ENCODE measurements at places on chromosomes 2 and 18.
A peak's percentile ranks its signal among the peaks of the same experiment; 100 is the strongest.

DNA sequence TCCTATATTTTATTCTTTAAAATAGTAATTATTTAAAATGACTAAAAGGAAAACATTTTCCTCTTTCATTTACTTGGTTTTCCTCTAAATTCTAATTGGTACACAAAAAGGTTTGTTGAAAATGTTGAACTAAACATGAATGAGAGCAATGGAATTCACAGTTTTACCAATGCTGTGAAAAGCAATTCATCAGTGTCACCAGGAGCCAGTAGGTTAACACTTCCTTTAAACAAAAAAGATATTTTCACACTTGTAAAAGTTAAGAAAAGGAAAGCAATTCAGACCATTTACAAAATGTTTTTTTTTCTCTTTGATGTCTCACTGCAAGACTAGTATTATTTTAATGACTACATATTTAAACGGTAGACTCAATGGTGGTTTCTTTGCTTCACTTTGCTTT, 341.6 kb downstream of the RIT2 start:
- no peak for DNase-seq

DNA sequence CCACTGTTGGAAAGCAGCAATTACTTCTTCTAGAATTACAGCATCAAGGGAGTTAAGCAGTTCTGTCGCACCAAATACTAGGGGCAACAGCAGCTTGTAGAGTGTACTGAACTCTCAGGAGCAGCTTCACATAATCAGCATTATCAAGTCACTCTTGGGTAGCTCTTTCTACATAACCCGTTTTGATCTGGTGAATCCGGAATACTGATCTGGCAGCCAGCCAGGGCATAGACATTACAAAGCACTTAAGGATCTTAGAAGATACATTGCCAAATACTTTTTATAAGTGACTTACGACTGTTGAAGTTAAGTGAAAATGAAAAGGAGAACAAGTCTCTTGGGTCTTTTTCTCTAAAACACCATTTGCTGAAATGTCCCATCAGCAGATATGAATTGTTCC, 73.2 kb upstream of the NETO1 start:
- DNase-seq: no peak

GRCh38 chr2:3823748-3824147, 120.4 kb downstream of the DCDC2C start:
- no peak for DNase-seq

- DNase-seq: no peak
Measured at GRCh38 chr18:11871501-11871900, 20.3 kb downstream of the CHMP1B start.

DNA sequence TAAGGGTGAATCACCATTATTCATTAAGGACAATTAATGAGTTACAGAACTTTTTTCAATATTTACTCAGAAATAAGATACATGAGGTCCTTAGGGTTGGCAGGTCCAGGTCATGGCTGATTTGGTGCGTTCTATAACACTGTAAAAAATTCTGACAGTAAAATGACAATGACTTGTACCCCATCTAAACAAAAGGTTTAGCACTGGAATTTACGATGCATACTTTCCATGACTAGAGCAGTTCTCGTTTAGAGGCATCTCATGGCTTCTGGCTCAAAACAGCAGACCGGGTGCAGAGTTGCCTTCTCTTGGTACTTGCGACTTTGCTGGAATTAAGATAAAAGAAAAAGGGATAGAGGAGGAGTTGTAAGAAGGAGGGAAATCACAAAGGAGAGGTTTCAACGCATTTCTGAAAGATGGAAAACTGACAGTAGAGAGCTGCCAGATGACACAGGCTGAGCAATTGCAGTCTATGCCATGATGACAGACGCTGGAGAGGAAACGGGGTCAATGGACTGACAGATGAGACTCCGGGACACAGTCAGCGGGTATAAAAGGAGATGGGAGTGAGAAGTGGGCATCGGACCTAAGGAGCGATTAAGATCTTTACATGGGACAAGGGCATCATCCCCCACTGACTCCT, 4.1 kb upstream of the CYS1 start:
- DNase-seq: no peak

- no peak for DNase-seq
Measured at GRCh38 chr2:12074126-12074844, 327.9 kb downstream of the LPIN1 start.

GRCh38 chr18:23231340-23232021, 96.2 kb downstream of the CABLES1 start:
- peak; percentile 86 for DNase-seq

GRCh38 chr2:26875808-26876207, 27.9 kb downstream of the DPYSL5 start:
- no peak for DNase-seq

GRCh38 chr2:21676676-21677075, 552.9 kb downstream of the TDRD15 start:
- DNase-seq: no peak

- DNase-seq: no peak
Measured at GRCh38 chr18:50850307-50851065, 28.4 kb upstream of the ME2 start.
